ENCODE measurements at places on chromosomes 4 and X.

DNA sequence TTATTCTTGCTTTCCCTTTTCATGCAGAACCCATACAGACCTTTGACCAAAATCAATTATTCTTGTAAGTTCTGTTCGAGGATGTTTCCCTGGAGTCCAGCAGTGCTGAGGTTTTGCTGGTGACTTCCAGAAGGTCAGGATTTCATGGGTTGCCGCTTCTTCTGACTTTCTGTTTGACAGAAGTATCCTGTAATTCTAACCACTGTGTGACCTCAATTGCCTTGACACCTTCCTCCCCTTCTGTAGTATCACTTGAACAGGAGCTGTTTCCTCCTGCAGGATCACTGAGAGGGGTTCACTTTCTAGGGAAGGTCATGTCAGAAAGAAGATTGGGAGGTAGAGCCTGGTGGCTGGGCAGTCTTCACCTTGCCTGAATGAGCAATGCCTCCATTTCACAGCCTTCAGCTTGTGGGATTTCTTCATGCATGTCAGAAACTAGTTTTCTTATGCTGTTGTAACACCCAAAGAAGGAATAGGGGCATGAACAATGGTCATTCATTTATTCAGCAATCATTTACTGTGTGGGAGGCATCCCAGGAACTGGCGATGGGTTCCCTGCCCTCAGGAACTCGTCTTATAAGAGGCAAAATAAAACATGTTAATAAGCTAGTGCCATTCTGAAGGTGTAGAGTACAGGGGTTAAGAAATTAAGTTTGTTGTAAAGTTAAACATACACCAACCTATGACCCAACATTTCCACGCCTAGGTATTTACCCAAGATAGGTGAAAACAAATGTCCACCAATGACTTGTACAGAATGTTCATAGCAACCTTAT, 205.9 kb downstream of the SOWAHB start:
- no peak for DNase-seq

GRCh38 chr4:16067515-16067914, 16.3 kb downstream of the PROM1 start:
- no peak for DNase-seq

DNA sequence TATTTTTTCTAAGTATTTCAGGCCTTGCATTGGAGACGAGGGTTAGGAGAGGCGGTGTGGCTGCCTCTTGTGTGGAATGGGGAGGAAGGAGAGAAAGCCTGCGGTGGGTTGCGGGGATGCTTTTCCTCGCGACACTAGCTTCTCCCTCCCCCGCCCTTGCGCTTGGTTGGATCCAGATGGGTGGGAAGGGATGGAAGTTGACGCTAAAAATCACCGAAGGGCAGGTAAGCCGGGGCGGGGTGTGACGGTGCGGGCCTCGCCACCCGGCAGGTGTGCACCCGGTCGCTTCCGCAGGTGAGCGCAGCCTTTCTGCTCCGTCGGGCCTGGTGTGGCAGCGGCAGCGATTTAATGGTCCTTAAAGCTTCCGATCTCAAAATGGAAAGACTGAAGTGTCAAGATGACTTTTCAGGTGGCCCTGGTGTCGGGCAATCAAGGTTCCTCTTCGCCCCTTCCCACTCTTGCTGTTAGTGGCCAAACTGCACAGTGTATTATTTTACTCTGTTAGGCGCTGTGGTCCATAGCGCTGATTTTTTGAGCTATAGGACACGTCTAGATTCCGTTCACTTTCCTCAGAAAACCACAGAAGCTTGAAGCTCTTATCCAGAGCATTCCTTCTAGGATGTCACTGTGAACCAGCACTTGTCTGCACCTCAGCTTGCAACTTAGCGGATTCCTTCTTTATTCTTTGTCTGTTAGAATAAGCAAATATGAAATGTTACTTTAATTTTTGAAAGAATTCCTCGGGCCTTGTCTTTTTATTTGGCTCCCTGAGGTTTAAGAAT, 765 bp downstream of the ENOPH1 start:
- DNase-seq: peak; percentile 59

GRCh38 chr4:102598762-102599374, 97.7 kb downstream of the NFKB1 start:
- DNase-seq: no peak

GRCh38 chr4:123696687-123697086, 300.1 kb downstream of the SPRY1 start:
- no peak for DNase-seq

GRCh38 chr4:167715176-167715575, 377.2 kb upstream of the ANXA10 start:
- no peak for DNase-seq

DNA sequence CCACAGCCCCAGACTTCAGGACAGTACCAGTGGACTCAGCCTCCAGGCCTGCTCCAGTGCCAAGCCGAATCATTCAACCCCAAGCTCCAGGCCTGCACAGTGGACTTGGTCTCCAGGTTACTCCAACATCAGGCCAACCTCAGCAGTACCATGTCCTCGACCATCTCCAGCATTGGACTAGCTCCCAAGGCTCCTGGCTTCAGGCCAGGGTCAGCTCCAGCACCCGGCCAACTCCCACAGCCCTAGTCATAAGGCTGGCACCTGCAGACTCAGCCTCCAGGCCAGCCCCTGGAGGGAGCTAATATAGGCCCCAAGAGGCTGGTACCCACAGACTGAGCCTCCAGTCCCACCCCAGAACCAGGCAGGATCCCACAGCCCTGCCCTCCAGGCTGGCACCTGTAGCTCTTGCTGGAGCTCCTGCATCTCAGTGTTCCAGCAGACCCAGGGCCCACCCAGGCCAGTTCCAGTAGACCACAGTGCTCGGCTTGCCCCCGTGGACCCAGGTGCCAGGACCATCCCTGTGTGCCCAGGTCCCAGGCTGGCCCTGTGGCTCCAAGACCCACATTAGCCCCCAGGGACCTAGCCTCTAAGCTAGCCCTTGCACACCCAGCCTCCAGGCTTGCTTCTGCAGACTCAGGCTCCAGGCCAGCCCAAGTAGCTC, 25.6 kb downstream of the ZMAT1 start:
- DNase-seq: no peak

GRCh38 chr4:133081246-133081645, 67.8 kb upstream of the PCDH10 start:
- no peak for DNase-seq

- peak; percentile 18 for DNase-seq
Observed at GRCh38 chr4:137125011-137125410, 407.3 kb downstream of the PCDH18 start.
